ENCODE measurements at places on chromosomes 11 and 22.

DNA sequence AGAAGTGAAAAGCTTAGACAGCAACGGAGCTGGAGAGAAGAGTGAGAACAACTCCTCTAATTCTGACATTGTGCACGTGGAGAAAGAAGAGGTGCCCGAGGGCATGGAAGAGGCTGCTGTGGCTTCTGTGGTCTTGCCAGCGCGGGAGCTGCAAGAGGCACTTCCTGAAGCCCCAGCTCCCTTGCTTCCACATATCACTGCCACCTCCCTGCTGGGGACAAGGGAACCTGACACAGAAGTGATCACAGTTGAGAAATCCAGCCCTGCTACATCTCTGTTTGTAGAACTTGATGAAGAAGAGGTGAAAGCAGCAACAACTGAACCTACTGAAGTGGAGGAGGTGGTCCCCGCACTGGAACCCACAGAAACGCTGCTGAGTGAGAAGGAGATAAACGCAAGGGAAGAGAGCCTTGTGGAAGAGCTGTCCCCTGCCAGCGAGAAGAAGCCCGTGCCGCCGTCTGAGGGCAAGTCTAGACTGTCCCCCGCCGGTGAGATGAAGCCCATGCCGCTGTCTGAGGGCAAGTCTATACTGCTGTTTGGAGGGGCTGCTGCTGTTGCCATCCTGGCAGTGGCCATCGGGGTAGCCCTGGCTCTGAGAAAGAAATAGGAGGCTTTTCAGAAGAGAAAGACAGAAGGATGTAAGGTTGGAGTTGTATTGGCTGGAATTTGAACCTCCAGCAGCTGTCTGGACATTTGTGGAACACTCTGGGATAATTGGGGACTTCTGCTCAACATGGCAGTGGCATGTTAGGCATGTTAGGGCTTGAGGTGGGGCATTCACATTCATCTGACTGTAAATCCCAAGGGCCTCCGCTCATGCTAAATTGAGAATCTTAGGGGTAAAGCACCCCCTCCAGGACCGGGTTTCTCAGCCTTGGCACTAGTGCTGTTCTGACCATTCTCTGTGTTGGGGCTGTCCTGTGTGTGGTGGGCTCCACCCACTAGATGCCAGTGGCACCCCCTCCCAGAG is 47.1 kb downstream of the BID start:
- no peak for DNase-seq

- DNase-seq = no peak
These were observed 59.9 kb downstream of the FBXO7 start for GRCh38 chr22:32534252-32535235.

DNA sequence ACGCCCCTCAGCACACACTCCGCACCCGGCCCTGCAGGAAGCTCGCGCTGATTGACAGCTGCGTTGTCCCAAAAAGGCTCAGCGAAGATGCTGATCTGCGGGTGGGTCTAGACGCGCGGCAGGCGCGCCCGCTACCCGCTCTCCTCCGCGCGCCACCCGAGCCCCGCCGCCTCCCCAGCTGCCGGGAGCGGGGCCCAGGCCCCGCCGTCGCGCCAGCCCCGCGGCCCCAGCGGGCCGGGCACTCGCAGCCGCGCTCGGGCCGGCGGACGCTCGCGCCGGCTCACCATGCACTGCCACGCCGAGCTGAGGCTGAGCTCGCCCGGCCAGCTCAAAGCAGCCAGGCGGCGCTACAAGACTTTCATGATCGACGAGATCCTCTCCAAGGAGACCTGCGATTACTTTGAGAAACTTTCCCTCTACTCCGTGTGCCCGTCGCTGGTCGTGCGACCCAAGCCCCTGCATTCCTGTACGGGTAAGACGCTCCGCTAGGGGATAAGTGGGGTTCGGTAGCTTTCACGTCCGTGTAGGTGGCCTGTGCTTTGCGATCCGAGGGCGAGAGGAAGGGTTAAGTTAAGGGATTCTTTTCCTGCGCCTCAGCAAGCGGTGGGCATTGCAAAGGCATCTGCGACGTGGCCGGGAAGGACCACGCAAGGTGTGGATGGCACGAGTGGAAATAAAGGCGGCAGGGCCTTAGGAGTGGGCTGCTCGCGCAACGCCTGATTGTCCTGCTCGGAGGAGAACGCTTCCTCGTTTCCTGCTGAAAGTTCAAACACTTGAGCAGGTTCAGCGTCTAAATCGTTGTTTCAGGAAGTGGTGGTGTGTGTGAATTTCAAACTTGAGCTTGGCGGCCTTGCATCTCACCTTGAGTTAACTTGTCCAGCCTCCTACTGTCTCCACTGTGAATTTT is at the start of gene BARX2:
Gene BARX2 (plus strand): TSS at position 98 of the 907 bp plus-strand sequence. CDS start 188 bp downstream, at position 286.
- DNase-seq = peak; percentile 61

- DNase-seq = no peak
These were observed 162.0 kb downstream of the SWAP70 start for GRCh38 chr11:9825895-9826294.

- no peak for DNase-seq
These were observed 103.1 kb downstream of the NAT10 start for GRCh38 chr11:34208266-34209135.

DNA sequence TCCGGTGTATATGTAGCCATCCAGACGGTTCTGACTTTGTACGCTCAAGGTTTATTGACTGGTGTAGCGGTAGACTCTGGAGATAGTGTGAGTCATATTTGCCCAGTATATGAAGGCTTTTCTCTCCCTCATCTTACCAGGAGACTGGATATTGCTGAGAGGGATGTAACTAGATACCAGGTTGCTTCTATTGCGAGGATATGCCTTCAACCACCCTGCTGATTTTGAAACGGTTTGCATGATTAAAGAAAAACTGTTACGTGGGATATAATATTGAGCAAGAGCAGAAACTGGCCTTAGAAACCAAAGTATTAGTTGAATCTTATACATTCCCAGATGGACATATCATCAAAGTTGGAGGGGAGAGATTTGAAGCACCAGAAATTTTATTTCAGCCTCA is 84.3 kb downstream of the GGT1 start:
- no peak for DNase-seq

- DNase-seq = no peak
These were observed 44.2 kb downstream of the CCDC81 start for GRCh38 chr11:86418917-86419316.

- no peak for DNase-seq
These were observed 86.5 kb upstream of the GNAZ start for GRCh38 chr22:22983816-22984215.

DNA sequence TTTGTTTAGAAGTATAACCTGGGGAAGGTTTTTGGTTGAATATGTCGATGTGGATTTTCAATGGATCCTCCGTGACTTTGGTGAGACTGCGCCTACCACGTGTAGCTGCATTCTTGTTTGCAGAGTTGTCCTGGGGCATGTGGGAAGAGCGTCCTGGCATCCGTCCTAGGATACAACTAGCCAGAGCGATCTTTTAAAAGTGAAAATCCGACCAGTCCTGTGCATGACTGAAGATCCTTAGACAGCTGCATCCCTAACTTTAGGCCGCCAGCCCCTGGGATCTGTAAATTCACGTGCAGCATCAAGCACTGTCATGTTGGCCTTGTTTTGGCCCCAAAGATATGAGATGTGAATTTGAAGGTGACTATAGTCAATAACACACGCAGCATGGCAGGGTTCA is 22.4 kb upstream of the THY1 start:
- no peak for DNase-seq

DNA sequence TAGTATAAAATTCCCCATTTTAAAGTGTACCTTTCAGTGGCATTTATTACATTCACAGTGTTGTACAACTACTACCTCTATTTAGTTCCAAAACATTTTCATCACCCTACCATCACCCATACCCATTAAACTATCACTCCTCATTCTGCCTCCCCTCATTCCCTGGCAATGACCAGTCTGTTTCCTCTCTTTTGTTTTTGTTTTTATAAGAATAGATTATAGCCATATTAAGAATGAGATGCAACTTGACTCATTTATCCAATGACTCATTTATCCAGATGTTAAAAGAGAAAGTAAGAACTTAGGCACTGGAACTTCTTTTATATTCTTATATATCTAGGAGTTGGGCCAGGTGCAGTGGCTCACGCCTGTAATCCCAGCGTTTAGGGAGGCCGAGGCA is 156.3 kb downstream of the FAT3 start:
- no peak for DNase-seq

GRCh38 chr11:69910519-69911309 is 91.5 kb upstream of the FGF3 start:
- DNase-seq = no peak

DNA sequence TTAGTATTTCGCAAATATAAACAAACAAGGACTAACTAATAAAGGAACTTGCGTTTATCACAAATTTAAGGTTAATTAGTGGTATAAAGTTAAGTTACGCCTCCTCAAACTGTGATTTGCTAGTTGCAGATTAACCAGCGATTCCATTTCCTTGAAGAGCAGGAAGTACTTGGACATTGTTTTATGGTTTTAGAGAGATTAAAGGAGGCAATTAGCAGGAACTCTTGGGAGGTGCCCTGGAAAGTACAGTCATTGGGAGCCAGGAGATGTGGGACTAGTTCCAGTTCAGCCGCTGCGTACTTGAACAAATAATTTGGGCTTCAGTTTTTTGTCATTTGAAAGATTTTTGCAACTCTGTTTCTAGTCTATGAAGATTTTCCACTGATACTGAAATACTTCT is 3.3 kb downstream of the FAM118B start:
- DNase-seq = no peak

- no peak for DNase-seq
These were observed 87.5 kb downstream of the SNX19 start for GRCh38 chr11:130828741-130829140.

DNA sequence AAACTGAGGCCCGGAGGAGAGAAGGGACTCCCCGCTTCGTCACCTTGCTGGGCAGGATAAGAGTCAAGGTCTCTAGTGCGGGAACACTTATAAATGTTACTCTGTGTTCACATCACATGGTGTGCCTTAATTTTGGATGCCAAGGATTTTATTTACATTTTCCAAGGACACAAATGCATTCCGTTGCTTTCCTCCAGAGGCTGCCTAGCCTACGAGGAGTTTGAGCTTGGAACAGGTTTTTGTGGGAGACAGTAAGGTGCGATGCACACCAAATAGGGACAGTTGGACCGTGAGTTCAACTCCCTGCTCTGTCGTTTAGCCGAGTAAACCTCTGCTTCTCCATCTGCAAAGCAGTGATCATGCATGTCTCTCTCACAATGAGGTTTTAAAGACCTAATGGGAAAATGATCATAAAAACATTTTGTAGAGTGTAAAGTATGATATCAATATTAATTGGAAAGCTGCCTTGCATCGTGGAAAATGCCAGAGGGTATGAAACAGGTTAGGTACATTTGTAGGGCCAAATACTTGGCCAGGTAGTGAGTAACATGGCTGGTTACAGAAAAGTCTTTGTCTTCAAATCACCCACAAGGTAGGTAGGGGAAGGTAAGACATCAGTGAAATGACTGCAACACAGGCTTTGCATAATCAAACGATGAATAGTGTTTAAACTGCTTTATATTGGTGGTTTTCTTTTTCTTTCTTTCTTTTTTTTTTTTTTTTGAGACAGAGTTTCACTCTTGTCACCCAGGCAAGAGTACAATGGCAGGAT is 61.8 kb downstream of the ST3GAL4 start:
- no peak for DNase-seq

DNA sequence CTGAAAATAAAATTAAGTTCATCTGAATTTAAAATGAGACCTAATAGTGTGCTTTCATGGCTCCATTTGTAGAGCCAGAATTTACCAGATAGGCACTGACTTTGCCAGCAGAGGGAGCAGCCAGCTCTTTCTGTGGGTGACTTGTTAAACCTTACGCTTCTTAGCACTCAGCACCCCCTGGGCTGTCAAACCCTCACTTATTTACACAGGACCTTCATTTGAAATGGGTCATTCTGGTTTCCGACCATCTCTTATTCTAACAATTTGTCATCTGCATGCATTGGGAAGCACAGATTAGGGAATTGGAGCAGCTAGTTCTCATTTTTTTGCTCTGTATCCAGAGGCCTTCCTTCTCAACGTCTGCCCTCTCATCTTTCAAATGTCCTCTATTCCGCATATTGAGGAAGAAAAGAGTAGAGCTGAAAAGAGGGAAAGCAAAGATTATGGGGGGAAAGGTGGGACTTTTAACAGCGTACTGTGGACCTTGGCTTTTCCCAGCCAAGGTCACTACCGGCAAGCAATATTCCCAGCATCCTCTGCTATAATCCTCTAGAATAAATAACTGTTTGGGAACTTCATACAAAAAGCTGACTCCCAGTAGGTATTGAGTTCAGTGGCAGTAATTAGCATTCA is 3.1 kb downstream of the ASRGL1 start:
- peak; percentile 27 for DNase-seq

DNA sequence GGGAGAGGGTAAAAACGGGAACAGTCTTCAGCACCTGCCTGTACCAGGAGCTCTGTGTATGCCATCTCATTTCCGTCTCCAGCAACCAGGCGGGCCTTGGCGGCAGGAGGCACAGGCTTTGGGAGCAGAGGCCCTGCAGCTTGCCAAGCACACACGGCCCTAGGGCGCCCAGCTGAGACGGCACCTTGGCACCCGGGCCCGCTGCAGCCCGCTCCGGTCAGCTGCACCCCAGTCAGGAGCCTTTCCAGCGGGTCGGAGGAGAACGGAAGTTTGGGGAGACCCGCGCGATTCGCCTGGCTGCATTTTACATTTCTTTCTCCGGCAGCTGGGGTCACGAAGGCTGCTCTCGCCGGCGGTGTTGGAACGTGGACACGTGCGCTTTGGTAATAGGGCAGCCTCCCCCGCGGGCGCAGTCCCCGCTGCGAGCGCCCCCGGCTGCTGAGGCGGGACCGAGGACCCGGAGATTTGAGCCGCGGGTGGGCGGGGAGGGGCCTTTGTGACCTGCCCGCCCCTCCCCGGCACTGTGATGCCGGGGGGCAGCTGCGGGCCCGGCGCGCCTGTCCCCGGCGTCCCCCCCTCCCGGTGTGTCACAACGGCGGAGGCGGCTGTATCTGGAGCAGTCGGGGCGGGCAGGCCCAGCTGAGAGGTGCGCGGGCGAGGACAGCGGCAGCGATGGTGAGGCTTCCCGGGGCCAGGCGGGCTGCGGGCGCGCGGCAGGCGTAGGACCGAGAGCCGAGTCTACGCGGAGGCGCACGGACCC is at the start of gene TUBA8:
Gene TUBA8 (plus strand): TSS at position 616 of the 760 bp plus-strand sequence. CDS start 57 bp downstream, at position 673.
- peak; percentile 21 for DNase-seq

DNA sequence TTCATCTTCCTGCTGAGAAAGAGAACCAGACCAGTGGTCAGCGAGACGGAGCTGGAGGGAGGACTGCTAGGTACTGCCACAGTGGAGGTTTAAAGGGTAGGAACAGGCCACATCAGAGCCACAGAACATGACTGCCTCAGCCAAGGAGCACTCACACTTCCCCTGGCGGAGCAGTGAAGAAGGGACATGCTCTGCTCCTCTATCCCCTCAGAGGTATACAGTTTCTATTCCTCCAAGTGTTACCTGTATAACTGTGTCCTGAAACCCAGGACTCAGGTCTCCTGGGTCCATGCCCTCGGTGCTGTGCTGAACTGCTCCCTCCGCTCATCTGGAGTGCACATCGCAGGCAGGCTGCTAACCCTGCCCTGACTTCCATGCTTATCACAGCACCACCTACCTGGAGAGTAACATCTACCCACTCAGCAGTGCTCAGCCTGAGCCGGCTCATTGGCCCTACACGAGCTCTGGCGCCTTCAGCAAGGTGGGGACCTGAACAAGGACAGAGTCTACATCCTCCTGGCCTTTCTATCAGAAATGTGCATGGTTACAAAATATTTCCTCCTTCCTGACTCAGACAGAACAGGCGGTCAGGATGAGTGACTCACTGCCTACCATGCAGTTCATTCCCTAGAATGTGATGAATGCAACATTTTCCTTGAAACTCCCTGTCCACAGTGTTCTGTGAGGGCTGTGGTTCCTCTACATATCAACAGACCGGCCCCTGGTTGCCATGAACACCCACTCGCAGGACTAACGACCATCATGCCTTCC is 52.9 kb downstream of the C11orf58 start:
- no peak for DNase-seq

- peak; percentile 88 for DNase-seq
These were observed 21.8 kb downstream of the NUMA1 start for GRCh38 chr11:72058416-72059034.

- DNase-seq = no peak
These were observed 3.0 kb downstream of the SLC36A4 start for GRCh38 chr11:93194673-93195291.

Data from DMS79 (cell line).